ENCODE measurements at places on chromosomes 12 and 14.

DNA sequence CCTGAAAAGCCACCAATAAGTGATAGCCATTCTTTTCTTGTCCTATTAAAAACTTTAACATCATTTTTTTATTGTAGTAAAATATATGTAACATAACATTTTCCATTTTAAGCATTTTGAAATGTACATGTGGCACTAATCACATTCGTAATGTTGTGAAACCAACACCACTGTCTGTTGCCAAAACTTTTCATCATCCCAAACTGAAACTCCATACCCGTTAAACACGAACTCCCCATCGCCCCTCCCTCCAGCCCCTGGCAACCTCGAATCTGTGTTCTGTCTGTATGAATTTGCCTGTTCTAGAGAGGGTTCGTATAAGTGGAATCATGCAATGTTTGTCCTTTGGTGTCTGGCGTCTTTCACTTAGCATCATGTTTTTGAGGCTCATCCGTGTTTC, 75.9 kb downstream of the CCDC92 start:
- DNase-seq, result no peak

GRCh38 chr14:64218344-64219240, 75.6 kb downstream of the ESR2 start:
- DNase-seq, result no peak

DNA sequence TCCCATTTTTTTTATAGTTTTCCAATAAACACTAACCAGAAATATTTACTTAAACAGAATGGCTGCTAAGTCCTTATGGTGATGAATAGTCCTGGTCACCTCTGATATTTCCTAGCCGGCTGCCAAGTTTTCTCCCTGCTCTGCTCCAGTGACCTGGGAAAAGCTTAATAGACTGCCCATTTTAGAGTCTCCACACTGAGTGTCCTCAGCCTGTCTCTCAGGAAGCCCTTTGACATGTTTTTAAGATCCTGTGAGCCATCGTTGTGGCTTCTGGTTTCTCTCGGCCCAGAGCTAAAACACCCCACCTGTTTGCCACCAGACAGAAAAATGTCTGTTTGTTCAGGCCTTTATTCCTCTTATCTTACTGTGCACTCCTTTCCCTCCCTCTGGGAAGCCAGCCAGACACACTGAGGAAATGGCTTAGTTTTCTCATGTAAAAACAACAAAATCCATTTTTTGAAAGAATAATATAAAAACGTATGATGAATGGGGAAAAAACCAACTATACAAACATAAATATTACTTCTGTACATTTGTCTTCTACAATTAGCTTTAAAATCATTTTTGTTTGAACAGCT, 25.4 kb upstream of the ALDH2 start:
- no peak for DNase-seq

- DNase-seq, result no peak
Measured at GRCh38 chr14:30210630-30211029, 283.0 kb upstream of the PRKD1 start.

GRCh38 chr12:31362115-31362758, 36.3 kb upstream of the SINHCAF start:
- no peak for DNase-seq

DNA sequence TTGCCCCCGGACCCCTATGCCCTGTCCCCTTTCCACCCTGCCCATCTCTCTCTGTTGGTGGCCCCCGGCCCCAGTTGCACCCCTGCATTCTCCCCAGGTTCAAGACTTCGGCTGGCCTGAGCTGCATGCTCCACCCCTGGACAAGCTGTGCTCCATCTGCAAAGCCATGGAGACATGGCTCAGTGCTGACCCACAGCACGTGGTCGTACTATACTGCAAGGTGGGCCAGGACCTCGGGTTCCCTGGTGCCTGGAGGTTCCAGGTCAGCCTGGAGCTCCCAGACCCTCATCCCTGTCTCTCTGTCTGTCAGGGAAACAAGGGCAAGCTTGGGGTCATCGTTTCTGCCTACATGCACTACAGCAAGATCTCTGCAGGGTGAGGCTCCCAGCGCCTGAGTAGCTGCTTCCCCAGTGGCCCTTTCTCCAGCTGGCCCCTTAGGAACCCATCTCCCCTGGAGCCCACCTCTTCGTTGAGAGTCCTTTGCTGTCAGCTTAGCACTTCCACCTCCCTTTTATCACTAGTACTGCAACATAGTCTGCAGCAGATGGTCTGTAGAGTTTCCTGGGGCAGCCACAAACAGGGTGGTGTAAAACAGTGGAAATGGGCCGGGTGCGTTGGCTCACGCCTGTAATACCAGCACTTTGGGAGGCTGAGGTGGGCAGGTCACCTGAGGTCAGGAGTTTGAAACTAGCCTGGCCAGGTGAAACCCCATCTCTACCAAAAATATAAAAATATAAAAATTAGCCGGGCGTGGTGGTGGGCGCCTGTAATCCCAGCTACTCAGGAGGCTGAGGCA, 5.8 kb downstream of the TNS2 start:
- DNase-seq, result no peak

- no peak for DNase-seq
Measured at GRCh38 chr12:62258941-62259630, 1.1 kb upstream of the USP15 start.

DNA sequence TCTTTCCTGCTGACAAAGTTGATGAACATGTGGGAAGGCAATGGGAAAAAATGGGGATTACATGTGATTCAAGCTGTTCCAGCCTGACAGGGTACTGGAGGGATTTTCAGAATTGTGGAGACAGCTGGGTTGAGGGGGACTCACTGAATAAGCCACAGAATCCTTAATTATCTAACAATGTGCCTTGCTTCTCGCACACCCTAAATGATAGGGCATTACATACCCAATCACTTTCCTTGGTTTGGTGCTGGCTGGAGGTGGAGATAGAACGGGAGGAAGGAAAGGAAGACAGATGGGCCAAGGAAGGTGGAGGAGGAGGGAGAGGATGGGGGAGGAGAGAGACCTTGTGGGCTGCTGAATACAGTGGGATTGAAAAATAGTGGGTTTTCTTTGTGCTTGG, 20.7 kb downstream of the PELI2 start:
- no peak for DNase-seq

DNA sequence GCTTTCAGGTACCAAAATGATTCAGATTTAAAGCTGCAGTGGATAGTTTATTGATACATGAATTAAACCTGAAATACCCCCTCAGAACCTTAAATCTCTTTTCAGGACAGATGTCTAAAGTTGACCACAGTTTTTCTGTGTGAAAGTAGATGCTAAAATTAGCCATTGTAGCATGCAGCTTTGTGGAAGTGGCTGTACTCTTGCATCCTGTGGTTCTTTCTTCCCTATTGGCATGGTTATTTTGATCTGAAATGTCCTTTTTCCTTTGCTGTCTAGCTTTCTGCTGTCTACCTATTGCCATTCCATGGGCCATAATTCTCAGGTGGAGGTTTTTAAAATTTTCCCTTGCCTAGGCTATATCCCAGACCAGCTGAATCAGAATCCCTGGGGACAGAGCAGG, 455.6 kb downstream of the ZFP36L1 start:
- DNase-seq, result no peak

GRCh38 chr12:32993404-32993803, 96.8 kb upstream of the PKP2 start:
- DNase-seq, result no peak

DNA sequence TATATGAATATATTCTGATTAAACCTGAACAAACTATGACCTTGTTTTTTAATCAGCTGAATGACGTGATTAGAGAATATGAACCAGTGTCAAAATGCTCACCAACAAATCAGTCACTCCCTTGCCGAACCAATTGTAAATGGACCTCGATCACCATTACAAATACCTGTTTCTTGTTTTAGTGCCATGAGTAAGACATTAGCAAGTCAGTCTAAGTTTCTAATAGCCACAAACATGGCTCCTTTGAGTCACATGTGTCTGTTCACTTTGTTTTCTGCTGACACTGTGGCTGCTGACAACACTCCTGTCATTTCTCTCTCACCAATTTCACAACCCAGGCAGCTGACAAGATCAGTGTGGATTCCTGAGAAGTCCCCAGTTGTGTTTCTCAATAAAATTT, 286.2 kb upstream of the MDGA2 start:
- DNase-seq, result no peak

- peak; percentile 23 for DNase-seq
Measured at GRCh38 chr12:90712671-90713070, 242.3 kb downstream of the CCER1 start.

GRCh38 chr12:72295744-72296143, 23.6 kb downstream of the TRHDE start:
- no peak for DNase-seq

DNA sequence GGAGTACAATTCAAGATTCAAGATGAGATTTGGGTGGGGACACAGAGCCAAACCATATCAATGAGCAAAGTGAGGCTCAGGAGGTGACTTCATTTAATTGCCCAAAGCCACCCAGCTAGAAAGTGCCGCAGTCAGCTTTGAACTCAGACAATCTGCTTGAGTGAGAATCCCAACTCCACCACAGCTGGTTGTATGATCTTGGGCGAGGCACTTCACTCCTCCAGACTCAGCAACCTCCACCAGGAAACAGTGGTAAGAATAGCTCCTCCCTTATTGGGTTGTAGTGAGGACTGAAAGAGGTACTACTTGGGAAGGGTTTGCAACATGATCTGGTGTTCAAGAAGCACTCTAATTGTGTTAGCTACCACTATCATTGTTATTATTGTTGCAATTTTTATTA, 129.2 kb upstream of the RFLNA start:
- DNase-seq, result no peak

DNA sequence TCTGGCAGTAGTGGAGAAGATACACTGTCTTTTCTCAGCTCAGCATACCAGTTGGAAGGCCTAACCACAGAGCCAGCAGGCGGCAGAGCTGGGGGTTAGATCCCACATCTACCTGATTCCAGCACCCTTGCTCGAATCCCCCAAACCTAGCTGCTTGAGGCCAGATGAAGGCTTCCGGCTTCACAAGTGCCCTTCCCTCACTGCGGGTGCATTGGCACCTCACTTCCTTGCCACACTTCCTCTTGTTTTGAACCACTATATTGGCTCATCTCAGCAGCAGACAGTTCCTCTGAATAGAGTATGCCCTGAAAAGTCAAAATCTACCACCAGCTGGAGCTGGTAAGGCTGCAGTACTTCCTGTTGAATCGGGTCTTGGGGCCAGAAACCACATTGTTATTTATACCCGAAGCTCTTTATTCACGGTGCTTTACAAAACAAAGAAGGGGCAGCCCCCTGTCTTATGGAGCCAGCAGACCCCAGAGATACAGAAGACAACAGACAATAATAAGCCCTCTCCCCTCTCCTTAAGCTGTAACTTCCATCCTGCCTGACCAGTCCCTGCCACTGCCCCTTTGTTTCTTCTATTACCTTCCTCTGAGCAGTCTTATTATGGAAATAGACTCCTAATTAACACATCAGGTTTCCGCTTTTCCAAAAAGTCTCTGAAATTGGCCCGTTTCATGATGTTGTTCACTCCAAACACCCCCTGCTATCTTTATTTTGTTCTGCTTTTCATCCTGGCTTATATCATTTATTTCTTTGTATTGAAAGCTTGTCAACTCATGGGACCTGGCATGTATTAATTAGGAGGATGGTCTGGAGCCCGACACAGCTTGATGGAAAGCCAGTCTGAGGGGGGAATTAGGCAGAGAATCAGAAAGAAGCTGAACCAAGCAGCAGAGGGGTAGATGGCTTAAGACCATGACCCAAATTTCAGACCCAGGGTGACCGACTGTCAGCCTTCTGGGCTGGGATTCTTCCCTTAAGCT, 233.5 kb downstream of the EFCAB11 start:
- DNase-seq, result no peak

DNA sequence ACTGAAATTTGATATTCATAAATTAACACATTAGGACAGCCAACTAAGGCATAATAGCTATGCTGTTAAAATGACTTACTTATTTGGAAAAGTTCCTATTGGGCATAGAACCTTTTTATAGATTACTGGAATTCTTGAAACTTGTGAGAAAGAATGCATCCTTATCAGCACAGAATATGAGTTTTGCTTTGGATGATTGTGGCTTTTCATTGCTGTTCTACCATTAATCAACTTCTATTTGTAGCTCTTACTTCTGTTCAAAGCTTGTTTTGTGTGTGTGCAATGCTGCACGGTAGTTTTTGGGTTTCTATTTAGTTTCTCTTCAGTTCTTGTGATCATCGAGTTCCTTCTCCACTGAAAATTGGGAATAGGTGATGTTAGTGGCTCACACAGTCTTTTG, 152.4 kb upstream of the PELI2 start:
- no peak for DNase-seq

DNA sequence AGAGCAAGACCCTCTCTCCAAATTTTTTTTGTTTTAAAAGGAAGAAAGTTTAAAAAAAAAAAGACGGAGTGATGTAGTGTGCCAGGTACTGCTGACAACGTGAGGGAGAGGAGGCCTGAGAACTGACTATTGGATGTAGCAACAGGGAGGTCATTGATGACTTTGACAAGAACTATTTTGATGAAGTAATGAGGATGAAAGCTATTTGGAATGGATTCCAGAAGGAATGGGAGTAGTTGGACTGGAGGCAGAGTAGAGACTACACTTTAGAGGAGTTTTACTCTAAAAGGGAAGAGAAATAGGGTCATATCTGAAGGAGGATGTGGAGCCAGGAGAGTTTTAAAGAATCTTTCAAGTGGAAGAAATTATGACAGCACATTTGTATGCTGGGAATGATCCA, 27.8 kb upstream of the SLC38A2 start:
- no peak for DNase-seq

GRCh38 chr14:99679543-99679942, 4.6 kb upstream of the CYP46A1 start:
- DNase-seq, result no peak

- no peak for DNase-seq
Measured at GRCh38 chr14:52458721-52459085, 93.6 kb downstream of the TXNDC16 start.

GRCh38 chr14:70000601-70001000, 121.4 kb downstream of the SMOC1 start:
- no peak for DNase-seq

GRCh38 chr12:26534071-26534470, 298.9 kb downstream of the ITPR2 start:
- no peak for DNase-seq

DNA sequence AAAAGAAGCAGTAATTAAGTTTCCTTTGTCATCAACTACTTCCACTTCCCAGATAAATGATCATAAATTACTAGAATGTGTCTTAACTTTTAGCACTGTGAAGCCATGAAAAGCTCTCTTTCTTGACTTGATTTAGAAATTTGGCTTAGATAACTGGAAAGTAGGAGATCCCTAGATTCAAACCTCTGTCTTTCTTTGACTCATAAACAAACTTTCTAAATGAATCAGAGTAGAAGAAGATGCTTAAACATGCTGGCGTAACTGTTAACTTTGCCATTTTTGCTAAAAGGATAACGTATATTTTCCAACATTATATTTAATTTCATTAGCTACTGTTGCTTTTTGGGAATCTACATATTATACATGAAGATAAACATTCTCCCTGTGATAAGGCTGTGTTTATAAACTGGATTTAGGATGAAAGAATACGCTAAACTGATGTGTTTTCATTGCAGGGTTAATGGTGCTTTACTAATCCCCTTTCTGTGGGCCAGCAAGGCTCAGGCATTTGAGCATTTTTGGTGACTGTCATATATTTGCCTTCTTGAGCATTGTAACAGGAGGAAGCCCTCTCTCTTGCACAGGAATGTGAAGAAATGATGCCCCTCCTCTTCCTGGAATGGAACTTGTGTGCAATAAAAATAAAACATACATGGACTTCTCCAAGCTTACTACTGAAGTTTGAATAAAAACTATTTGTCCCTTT, 301.4 kb downstream of the BMP4 start:
- DNase-seq, result no peak

GRCh38 chr12:117155278-117156060, 34.8 kb downstream of the FBXO21 start:
- peak; percentile 59 for DNase-seq
